ENCODE measurements at places on chromosomes 2 and 18.

DNA sequence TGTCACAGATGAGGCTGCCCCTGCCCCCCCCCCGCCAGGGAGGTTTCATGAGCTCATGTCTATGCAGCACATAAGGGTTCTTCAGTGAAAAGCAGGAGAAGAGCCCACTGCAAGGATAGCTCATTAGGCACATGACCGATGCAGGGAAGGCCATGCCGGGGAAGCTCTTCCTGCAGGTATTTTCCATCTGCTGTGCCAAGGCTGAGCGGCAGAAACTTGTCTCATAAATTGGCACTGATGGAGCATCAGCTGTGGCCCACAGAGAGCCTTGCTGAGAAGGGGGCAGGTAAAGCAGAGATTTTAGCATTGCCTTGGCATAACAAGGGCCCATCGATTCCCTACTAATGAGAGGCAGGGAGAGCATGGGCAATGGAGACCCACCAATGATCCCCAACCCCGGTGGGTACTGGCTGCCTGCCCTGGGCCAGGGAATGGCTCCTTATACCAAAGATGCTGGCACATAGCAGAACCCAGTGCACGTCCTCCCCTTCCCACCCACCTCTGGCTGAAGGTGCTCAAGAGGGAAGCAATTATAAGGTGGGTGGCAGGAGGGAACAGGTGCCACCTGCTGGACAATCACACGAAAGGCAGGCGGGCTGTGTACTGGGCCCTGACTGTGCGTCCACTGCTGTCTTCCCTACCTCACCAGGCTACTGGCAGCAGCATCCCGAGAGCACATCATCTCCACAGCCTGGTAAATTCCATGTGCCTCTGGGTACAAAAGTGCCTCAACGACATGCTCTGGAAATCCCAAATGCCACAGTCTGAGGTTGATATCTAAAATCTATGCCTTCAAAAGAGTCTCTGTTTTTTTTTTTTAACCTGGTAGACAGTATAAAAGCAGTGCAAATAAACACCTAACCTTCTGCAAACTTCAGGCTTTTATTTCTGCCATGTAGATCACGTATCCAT, 41.4 kb downstream of the STEAP3 start:
- peak; percentile 8 for DNase-seq

GRCh38 chr2:130328710-130329109, 14.0 kb upstream of the IMP4 start:
- DNase-seq, result no peak

DNA sequence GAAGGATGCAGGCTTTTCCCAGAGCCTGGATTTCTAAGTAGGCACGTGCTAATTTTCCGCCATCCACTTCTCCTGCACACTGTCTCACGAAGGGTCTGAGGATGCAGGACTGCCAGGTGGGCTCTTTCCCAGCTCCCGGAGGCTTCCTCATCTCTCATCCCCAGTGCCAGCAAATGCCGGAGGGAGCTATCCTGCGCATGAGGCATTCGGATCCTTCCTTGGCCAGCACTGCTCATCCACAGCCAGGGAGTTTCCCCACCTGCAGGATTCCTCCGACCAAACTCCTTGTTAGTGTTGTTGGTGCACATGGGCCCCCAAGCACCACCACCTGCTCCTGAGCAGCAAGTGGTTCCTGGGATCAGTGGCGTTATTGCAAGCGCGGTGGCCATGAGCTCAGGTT, 5.0 kb downstream of the CNDP1 start:
- no peak for DNase-seq

- no peak for DNase-seq
Observed at GRCh38 chr2:85978883-85979780, 90.3 kb upstream of the ST3GAL5 start.

GRCh38 chr2:70673041-70673647, 94.9 kb downstream of the ADD2 start:
- no peak for DNase-seq

DNA sequence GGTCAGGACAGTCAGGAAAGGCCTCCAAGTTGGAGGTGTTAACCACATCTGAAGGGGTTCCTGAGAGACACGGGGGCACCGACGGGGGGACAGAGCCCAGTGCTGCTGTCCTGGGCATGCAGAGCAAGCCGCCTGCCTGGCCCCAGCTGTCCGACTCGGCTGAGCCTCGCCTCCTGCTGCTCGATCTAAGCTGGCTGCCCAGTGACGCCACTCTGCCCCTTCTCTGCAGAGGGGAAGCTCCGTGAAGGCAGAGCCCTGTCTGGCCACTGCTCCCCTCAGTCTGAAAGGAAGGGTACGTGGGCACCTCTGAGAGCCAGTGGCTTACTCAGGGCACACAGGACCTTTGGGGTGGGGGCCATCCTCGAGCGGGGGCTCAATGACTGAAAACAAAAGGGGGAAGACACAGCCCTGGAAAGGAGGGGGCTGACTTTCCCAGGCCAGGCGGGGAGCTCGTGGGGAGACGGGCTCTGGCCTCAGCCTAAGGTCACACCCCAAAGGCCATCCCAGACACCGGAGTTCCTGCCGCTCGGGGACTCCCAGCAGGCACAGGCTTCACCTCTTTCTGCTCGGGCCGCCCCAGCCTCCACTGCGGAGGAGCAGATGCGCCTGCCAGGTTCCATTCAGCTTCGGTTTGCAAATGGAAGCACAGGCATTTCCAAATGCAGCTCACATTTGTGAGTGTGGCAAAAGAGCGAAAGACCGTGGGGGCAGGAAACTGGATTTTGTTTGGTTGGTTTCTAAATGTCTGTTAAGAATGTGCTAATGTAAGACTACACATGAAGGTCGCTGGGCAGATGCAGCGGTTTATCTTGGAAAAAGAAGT, 136.9 kb downstream of the HDAC4 start:
- no peak for DNase-seq

- no peak for DNase-seq
Observed at GRCh38 chr2:83640506-83640905, 818.6 kb downstream of the SUCLG1 start.

GRCh38 chr2:43321446-43321845, 95.0 kb upstream of the ZFP36L2 start:
- DNase-seq, result no peak
